NCI-H446 treated with DMSO at 0.1 percent for 48 hours (cell line): ENCODE measurements at places on chromosomes 3 and 15.

DNA sequence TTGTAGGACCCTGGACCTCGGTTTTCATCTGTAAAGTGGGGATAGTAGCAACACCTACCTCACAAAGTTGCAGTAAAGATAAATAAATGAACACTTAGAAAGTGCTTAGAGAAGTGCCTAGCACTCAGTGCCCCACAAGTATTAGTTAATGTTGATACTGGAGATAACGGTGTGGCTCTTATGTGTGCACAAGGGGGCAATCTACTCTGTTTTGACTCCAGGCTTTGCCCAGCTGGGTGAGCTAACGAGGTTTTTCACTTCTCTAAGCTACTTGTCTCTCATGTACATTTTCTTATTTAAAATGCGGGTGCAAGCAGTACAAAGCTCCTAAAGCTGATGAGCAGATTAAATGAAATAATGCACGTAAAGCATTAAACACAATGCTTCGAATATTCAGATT lies 193.5 kb upstream of the ICE2 start:
- no peak for DNase-seq

- no peak for DNase-seq
Measured at GRCh38 chr3:137642831-137643230, 121.3 kb upstream of the SOX14 start.

- no peak for DNase-seq
Measured at GRCh38 chr15:80152896-80153876, at the start of gene FAH. Gene FAH (plus strand): TSS chr15:80152999. CDS start chr15:80153055, 56 bp downstream.

DNA sequence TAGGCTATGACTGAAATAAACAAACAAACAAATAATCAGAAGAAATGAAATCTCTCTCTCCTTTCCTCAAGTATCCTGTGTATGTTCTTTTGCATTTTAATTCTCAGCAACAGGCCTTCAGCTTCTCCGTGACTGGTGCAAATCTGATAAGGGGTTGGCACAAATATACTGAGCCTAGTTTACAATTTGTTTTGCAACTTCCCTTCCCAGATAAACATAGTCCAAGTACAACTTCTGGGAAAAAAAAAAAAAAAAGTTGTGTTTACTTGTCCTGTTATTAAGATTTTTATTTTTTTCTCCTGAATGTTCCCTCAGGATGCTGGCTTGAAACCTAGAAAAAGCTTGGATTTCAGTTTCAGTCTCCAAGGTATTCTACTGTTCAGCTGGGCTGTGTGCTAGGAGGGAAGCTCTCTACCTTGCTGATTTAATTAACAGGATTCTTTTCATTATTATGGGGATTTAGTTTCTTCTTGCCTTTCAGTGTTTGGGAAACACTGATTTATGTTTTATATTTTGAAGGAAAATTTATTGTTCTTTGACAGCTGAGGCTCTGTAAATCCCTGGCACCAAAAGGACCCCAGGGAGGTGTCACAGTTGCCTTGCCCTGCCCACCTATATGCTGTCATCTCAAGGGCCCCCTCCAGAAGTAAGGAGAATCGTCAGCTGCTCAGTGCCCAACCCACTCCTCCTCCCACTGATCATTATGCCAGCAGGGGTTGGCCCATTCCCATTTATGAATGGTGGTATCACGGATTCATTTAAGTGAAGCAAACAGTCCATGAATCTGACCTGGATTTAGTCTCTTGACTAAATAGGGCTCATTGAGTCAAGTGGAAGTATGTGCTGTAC lies 185.2 kb downstream of the MEIS2 start:
- no peak for DNase-seq

DNA sequence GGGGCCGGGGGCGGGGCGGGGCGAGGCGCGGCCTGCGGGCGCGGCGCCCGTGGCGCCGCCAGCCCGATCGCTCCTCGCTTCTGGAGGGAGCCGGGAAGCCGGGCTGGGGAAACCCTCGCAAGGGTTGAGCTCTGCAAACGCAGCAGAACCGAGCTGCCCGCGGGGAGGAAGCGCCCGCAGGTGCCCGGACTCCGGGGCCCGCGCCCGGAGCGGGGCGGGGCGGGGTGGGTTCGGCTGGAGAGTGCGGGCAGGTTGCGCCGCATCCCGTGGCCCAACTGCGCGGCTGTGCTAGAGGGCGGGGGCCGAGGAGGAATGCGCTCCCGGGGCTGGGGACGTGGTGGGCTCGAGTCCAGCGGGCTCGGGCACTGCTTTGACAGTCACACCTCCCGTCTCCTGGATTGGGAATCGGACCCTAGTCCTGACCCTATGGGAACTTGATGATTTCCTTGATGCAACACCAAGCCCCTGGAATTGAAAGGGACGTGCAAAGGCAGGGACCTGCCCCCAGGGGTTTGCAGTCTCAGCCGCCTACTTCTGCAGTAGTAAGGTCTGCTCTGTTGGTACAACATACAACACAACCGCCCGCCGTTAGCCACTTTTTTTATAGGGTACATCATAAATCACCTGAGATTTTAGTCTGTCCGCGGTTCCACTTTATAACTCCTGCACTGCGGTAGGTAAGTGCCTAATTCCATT lies 34.3 kb downstream of the ZBTB38 start:
- no peak for DNase-seq

GRCh38 chr3:54600441-54601204 lies 327.2 kb downstream of the LRTM1 start:
- no peak for DNase-seq

GRCh38 chr3:142501004-142501926 lies 53.4 kb upstream of the XRN1 start:
- no peak for DNase-seq

- DNase-seq, result no peak
Measured at GRCh38 chr15:56053046-56053400, 59.6 kb upstream of the NEDD4 start.

- DNase-seq, result no peak
Measured at GRCh38 chr3:49668861-49669260, 5.3 kb upstream of the APEH start.

DNA sequence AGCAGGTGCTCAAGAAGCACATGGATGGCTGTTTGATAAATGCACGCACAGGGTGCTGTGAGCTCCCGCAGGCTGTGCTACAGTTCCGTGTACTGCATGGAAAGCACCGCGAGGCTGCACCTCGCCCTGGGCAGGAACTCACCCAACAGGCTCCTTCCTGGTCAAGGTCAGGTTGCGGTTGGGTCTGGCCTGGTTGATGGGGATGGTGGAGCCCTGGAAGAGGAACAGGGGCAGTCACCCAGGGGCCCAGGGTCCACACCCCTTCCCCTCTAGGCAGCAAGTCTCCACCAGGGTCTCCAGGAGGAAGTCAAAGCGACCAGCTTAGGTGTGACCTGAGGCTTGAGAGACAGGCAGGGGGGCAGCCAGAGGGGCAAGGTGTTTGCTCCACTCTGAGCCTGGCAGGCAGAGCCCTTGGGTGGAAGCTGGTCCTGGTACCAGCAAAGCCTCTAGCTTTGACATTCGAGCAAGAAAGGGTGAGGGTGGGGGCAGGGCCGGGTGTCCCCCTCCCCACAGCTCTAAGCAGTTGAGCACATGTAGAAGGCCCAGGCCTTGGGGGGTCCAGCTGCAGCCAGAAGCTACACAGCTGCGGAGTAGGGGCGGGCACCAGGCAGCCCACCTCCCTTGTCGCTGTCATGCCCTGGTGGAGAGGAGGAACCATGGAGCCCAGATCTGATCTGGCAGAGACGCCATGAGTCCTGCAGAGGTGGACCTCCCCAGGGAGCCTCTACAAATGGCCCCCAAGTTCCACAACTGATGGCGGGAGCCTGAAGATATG lies 46.3 kb upstream of the SLC41A3 start:
- no peak for DNase-seq

DNA sequence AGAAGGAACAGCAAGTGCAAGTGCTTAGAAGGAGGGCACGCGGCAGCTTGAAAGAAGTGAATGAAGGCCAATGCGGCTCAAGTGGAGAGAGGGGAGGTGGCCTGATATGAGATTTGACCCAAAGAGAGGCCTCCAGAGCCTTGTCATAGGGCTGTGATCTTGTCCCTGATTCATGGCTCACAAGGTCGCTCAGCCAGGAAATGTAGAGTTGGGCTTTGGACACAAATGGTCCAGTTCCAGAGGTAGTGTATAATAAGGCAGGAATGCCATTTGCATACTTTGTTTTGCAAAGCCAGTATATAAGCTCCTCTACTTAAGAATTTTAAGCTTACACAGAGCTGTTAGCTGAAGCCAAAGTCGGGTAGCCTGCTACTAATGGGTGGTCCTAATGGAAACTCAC lies 33.7 kb downstream of the HGD start:
- no peak for DNase-seq

- no peak for DNase-seq
Measured at GRCh38 chr3:117696851-117697407, 987.4 kb downstream of the TUSC7 start.

DNA sequence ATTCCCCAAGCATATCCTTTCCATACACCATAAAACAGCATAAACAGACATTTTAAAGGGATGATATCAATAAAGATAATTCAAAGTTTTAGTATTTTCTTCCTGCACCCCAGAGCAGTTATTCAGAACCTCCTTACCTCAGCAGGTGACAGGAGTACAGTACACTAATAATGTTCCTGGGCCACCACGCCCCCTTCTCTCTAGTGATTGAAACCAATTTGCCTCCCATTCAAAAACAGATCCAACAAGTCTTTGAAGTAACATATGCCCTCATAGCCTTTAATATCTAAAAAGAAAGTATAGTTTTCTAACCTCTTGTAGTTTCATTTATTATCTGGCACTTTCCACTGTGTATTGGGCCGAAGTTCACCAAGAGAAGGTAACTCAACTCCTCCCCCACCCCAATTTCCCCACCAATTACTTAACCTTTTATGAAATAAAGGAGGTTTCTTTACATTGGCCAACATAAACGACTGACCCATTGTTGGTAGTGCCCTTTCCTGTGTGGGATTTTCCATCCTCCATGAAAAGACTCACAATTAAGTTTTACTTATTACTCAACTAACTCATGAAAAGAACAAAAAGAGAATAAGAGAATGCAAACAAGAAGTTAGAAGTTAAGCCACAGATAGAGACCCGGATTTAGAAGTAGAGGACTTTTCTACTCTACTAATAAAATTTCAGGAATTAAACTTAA lies 5.0 kb upstream of the ATP8B4 start:
- DNase-seq, result no peak

- no peak for DNase-seq
Measured at GRCh38 chr3:8371085-8371551, 130.5 kb upstream of the LMCD1 start.

GRCh38 chr3:15390460-15390859 lies 36.9 kb downstream of the METTL6 start:
- no peak for DNase-seq

- DNase-seq, result no peak
Measured at GRCh38 chr3:113158171-113158570, 53.2 kb upstream of the BOC start.

DNA sequence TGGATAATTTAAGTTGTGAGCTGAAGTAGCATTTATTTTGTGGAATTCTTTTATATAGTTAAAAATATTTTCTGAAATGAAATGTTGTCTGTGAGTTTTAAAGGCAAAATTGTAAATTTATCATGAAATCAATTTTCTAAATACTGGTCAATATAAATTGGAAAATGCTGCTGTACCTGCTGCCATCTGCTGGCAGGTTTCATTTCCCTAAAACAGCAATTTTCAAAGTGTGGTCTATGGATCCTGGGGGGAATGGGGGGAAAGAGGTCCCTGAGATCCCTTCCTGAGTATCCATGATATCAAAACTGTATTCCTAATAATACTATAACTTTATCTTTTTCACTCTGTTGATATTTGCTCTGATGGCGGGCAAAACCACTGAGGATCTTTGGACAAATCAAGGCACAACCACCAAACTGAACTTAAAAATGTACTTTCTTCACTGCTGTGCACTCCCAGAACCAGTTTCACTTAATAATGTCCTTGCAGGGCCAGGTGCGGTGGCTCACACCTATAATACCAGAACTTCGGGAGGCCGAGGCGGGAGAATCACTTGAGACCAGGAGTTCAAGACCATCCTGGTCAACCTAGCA lies 17.2 kb upstream of the CCR4 start:
- no peak for DNase-seq

DNA sequence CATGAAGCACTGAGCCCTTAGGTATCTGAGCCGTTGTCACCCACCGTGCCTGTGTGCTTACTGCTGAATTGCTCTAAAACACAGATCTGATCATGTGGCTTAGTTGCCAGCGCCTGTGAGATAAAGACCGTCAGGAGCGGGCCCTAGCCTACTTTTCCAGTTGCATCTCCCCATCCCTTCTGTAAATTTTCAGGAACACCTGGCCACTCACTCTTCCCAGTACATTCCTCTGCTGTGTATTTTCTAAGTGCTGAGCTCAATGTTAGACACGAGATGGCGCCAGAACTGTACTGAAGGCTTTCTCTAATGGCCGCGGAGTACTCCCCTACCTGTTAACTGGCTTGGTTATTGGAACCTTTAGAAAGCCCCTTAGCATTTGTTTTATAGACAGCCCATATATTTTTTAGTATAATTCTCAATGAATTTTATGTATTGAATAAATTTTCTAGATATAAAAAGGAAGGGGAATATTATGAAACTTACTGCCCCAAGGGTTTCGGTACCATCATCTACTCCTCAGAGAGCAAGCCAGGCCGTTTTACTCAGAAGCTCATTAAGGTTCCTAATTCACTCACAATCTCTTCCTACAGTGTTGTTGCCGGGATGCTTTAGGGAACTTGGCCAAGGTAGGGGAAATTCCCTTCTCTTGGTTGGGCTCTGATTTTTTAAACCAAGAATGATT lies 16.7 kb upstream of the WNT7A start:
- DNase-seq, result peak; percentile 7

DNA sequence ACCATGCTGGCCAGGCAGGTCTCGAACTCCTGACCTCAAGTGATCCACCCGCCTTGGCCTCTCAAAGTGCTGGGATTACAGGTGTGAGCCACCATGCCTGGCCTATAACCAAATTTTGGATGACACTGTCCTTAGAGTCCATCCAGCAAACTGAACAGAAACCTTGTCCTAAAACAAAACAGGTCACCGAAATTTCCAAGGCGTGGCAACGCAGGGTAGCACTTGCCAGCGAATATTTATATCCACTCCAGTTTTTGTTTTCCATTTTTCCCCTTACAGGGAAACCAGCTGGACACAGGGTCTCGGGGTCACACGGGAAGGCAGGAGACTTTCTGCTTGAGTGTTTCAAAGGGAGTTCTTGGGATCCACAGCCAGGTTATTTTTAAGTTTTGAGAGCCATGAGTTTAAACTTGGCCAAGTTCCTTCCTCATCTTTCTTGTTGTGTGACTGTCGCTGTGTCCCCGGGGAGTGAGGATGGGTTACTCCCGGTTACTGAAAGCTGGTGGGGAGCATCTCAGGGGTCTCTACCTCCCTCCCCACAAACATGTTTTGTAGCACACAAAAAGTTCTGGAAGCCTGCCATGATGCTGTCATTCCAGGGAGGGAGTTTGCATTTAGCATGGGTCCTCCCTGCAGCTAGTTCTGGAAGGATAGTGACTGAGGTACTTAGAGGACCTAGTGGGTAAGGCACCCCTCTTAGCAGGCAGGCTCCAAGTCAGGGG lies 12.6 kb downstream of the LIMD1 start:
- DNase-seq, result no peak

DNA sequence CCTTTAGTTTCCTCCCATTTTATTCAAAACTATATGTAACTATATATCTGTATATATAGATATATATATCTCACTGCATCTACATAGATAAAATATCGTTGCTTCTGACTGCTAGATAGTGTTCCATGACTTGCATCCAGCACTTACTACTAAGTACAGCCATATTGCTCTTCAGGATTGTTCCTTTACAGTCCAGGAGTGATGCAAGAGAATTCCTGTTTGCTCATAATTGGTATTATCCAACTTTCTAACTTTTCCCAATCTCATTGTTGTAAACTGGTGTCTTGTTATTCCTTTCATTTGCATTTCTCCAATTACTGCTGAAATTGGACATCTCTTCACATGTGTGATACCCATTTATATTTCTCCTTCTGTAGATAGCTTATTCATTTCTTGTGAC lies 99.8 kb upstream of the STRIT1 start:
- no peak for DNase-seq
